ENCODE measurements at places on chromosomes 13 and 19.

GRCh38 chr13:27403727-27404385 lies 20.6 kb upstream of the GTF3A start:
- no peak for DNase-seq

- no peak for DNase-seq
These were observed 581 bp downstream of the RCBTB1 start for GRCh38 chr13:49584771-49585182.

DNA sequence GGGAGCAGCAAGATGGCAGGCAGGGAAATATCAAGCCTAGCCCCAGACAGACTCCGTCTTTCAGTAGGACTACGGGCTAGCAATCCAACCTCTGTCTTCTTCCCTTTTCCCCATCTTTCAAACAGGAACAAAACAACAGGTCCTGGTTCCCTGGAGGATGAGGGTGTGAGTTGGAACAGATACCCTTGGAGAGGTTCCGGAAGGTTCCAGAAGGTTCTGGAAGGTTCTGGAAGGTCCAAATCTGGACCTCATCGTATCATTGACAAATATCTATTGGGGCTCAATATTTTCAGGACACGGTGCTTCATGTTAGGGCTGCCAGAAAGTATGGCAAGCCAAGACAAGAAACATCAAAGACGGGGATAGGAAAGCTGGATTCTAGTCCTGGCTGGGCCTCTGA lies 28.5 kb upstream of the FEM1A start:
- DNase-seq, result no peak

DNA sequence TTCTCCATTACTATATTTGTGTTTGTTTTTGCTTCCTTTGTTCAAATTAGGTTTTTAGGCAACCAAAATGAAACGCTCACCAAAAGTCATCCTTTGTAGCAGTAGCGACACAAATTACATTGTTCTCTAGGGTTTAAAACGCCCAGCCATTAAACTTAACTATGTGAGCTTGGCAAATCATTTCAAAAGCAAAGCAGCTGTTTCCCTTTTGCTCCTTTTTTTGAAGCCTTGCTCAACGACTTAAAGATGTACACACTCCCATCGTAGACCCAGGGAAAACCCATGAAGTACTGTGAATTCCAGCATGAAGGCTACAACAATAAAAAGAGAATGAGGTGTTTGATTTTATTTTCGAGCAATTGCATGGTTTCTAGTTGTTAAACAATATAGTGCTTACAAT lies 106.7 kb downstream of the RAP2A start:
- DNase-seq, result no peak

GRCh38 chr13:27130979-27131623 lies 40.5 kb downstream of the USP12 start:
- DNase-seq, result no peak

GRCh38 chr13:62014299-62014698 lies 598.6 kb upstream of the PCDH20 start:
- no peak for DNase-seq
